ENCODE measurements at places on chromosomes 13 and 19. TPM values are rescaled to one million over a fixed set of nuclear protein-coding genes. Genes with fewer than 3 reads are reported as not detected.

GRCh38 chr13:34543836-34544235 is 398.2 kb upstream of the NBEA start:
- no peak for DNase-seq

GRCh38 chr19:56566904-56567273 is 379 bp upstream of the ZNF470 start:
- no peak for DNase-seq

DNA sequence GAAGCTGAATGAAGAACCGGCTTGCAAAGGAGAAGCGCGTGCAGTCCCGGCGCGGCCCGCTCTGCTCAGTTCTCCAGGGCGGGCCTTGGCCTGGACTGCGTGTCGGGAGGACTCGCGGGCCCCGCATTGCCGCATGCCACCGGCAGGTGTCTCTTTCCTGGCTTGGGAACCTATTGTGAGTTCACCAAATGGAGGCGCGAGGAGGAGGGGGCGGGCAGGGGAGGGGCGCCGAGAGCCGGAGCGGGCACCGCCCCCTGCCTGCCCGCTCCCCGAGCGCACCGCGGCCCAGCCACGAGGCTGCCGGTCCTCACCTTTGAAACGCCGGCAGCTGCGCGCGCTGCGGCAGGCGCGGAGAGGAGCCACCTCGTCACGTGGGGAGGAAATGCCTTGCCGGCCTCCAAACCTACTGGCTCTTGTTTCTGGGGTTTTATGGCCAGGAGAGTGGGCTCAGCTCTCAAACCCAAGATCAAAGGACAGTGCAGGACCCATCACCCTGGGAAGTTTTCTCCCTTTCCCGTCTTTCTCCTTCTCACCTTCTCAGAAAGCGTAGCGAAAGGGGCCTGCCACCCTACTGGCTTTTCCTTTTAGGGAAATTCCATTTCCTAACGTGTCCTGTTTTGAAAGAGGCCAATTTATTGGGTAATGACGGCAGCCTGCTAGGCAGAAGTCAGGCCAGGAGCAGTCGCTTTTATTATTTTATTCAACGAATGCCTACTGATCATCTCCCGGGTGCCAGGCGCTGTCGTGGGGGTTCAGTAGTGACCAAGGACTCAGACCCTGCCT is 13.8 kb upstream of the UBE2L5 start:
- DNase-seq: peak; percentile 96

DNA sequence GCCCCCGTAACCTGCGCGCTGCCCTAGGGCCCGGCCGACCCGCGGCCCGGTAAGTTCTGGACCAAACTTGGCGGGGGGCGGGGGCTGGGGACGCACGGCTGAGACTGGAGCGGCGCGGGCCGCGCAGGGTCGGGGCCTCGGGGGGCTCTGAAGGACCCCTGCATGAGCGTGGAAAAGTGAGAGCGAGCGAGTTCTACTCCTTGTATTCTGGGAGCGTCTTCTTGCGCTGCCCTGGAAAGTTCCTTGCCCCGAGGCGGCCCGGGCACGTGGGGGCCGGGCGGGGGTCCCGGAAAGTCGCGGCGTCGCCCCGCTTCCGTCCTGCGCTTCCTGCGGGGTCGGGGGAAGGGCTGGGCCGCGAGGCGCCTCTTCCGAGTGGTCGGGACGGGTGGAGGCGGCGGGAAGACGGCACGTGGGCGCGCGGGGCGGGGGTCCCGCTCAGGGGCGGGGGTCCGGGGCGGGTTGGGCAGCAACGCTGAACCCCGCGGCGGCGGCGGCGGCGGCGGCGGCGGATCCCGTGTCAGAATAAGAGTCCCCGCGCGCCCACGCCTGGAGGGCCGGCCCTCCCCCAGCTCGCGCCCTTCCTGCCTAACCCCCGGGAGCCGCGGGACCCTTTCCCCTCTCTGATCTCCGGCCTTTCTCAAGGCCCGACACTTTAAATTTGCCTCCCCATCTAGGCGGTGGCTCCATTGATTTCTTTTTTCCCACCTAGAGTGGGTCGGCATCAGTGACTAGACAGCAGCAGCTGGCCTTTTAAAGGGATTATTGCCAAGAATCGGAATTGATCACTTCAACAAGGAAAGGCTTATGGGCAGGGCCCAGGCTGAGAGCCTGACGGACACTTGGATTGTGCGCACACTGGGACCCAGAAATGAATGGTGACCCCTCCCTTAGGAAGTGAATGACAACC is 749 bp downstream of the GATAD2A start:
- DNase-seq: peak; percentile 68

GRCh38 chr19:4979211-4979807 is 10.4 kb downstream of the KDM4B start:
- no peak for DNase-seq

Gene CGB5
- not detected for polyA plus RNA-seq

DNA sequence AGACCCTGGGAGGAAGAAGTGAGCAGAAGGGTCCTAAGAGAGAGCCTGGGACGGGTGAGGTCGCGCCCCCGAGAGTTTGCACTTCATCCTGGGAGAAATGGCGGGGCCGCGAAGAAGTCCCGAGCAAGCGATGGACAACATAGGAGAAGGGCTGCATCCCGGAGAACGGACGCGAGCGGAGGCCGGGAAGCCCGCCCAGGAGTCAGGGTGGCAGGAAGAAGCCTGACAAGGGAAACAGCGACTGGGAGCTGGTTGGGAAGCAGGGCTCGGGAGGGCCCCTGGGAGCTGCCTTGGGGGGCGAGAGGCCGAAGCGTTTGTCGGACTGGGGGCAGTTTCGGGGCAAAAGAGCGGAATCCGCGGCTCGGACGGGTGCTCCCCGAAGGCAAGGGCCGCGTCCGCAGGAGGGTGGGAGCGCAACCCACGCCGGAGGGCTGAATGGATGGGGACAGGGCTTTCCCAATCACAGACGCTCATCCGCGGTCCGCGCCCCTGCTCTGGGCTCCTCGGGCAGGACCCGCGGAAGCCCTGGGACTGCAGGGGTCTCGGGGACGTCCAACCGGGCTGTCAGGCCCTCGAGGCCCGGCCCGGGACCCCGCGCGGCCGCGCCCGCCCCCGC is 469 bp downstream of the ABHD17A start:
- DNase-seq: no peak

GRCh38 chr13:74024856-74025255 is 109.3 kb downstream of the KLF12 start:
- no peak for DNase-seq

Gene CARD8
- 48.0 TPM for polyA plus RNA-seq

GRCh38 chr13:73664851-73665250 is 469.4 kb downstream of the KLF12 start:
- DNase-seq: no peak

GRCh38 chr13:98526182-98526512 is 50.8 kb downstream of the STK24 start:
- DNase-seq: no peak

- DNase-seq: no peak
These were observed 3.2 kb downstream of the IL17D start for GRCh38 chr13:20706661-20707060.

All from ovary (tissue), 10 donors.